ENCODE measurements at places on chromosomes 11 and 22.

DNA sequence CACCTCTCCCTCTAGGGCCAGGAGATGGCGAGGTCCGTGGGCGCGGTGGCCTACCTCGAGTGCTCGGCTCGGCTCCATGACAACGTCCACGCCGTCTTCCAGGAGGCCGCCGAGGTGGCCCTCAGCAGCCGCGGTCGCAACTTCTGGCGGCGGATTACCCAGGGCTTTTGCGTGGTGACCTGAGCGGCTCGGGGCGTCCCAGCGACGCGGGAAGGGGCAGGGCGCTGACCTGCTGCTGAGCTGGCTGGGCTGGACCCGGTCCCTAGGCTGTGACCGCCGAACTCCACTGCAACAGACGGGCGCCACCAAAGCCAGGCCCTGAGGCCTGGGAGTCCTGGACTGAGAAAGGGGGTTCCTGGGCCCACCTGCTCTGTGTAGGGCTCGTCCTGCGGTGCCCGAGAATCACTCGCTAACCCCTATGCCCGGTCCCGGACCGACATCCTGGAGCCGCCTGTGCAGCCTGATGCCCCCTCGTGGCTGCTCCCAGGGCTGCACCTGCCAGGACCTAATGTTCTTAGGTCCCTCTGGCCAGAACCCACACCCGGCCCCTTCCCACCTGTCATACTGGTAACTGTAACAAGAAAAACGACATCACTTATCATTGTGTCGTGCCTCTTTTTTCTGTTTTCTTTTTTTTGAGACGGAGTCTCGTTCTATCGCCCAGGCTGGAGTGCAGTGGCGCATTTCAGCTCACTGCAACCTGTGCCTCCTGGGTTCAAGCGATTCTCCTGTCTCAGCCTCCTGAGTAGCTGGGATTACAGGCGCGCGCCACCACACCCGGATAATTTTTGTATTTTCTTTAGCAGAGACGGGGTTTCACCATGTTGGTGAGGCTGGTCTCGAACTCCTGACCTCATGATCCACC, 15.0 kb downstream of the RHOD start:
- peak; percentile 26 for DNase-seq

DNA sequence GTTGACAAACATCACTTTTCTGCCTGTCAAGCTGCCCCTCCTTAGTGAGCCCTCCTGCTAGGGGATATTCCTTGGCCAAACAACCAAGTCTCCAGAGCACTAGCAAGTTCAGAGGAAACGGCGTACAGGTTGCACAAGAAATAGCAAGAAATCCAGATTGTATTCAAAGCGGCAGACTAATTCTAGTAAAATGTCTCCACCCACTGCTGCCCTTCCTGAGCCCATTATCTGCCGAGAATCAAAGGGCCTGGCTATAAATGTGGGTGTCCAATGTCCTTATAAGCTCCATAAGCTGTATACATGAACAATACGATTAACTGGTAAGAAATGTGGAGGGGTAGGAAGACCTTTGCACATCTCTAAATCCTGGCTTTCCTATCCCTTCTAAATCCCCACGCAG, 44.0 kb upstream of the AKIP1 start:
- DNase-seq: no peak

- DNase-seq: no peak
Observed at GRCh38 chr22:27507935-27508526, 293.5 kb downstream of the MN1 start.

DNA sequence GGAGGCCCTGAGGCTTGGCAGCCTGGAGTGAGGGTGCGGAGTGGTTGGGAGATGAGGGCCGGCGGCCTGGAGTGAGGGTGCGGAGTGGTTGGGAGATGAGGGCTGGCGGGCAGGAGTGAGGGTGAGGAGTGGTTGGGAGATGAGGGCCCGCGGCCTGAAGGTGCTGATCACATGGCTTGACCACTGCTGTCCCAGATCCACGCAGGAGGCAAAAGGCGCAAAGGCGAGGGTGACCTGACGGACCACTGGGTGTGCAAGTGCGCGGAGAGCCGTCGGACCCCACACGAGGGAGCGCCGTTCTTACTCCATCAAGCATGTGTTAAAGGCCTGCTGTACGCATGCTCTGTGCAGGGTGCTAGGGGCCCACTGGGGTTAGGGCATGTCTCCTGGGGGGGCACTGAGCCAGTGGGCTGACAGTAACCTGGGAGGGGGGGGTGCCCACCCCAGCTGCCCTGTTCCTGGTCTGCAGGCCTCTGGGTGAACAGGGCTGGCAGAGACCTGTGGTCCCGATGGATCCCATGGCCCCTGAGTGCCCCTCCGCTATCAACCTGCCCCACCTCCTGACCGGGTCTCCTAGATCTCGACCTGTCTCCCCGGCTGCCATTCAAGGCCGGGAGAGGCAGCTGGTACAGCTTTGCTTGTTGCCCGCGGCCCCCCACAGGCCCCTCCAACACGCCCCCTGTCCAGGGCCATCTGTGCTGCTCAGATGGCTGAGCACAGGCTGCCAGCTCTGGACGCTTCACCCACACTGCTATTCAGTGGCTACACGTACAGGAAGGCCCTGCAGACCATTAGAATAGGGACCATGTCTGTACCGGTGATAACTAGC, 21.1 kb downstream of the MRGPRD start:
- no peak for DNase-seq

DNA sequence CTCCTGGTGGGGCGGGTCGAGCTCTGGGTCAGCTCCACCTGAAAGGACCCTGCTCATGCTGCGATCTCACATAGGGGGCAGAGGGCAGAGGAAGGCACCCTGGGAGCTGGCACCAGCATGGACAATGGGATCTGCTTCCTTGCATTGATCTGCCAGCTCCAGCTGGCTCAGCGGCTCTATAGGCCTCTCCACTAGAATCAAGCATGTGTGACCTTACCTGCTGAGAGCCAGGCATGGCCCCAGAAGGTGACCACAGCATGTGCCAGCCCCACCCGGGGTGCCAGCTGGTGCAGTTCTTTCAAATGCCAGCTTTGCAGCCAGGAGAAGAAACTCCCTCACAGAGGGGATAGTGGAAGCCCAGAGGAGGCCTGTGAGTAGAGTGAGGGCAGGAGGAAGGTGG, 22.0 kb upstream of the KLHL35 start:
- DNase-seq: no peak

DNA sequence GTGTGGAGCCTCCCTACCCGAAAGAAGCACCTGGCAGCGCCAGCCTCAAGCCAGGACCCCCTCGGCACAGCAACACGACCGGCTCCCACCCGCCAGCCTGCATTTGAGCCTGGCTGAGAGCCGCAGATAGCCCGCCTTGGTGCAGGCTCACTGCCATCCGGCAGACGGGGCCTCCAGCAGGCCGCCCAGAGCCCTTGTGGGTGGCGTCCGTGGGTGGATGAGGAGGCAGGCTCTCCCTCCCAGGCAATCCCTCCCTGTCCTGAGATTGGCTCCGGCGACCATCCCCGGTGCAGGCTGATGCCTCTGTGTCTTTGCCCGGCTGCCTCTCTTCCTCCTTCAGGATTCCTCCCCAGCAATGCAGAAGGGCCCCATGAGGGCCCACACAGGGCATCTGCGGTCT, 1527.9 kb downstream of the BRD1 start:
- DNase-seq: no peak

GRCh38 chr22:37654563-37655251, 3.8 kb upstream of the PDXP start:
- DNase-seq: no peak

- DNase-seq: no peak
Observed at GRCh38 chr11:27679136-27680015, 20.9 kb downstream of the BDNF start.

GRCh38 chr11:29780756-29781155, 236.1 kb downstream of the KCNA4 start:
- DNase-seq: peak; percentile 59

DNA sequence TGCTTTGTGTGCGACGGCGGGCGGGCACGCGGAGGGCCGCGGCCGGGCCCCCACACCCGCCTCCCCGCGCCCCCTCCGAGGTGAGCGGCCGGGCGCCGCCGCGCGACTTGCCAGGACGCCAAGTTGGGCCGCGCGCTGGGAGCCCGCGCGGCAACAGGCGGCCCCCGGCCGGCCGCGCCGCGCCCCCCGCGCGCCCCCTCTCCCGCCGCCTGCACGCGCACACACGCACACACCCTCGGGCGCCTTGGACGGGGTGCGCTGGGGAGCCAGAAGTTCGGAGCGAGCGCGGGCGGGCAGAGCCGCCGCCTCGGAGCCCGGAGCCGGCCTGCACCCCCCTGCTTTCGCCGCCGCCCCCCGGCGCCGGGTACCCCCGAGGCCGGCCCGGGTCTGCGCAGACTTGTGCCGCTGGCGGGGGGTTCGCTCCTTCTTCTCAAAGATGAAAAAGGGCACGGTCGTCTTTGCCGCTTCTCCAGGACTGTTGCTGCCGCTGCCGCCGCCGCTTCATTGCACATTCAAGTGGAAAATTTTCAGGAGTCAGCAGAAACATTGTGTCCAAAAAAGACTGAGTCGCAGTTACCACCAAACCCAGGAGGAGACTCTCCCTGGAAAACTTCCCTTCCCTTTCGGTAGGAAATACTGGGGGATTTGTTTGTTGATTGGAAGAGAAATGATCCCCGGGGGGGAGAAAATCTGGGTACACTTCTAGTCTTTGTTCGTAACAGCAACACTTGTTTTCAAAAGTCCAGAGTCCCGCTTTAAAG, 895 bp downstream of the TEAD1 start:
- peak; percentile 48 for DNase-seq

DNA sequence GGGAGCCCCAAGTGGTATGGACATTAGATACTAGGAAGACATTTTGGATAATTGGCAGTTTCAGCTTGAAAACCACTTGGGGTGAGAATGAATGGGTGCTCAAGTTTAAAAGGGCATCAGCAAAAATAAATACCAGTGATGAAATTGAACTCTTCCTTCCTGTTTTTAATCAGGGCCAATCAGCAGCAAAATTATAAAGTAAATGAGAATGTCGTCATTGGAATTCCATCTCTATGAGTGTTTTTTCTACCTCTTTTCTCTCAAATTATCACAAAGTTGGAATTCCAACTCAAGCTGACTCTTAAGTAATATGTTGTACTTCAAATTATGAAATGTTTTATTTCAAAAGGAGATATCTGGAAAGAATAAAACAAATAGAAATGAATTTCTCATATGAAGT, 730.6 kb downstream of the METTL15 start:
- no peak for DNase-seq

- no peak for DNase-seq
Observed at GRCh38 chr11:134632347-134633119, 220.5 kb upstream of the B3GAT1 start.

DNA sequence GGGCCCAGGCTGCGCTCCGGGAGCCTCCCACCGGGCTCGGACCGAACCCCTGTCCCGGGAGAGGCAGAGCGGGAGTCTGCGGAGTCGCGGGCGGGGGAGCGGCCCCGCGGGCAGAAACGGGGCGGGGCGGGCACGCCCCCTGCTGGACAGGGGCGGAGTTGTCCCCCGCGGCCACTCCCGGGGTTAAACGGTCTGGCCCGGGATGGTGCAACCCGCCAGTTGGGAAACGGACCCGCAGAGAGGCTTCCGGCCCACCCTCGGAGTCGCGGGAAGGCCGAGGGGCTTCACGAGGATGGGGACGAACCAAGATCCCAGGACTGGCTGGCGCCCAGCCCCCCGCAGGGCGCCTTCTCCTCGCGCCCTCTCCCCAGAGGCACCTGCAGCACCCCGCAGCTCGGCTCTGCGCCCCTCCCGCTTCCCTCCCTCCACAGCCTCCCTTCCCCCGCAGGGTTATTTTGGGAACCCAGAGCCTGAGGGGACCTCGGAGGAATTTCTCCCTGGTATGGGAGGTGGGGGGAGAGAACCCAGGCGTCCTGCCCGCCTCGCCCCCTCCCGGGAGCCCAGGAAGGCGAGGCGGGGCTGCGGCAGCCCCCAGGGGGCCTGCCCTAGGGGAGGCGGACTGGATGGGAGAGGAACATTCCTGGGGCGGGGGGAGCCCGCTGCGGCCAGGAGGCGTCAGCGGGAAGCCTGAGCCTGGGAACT, 902 bp downstream of the RASGRP2 start:
- peak; percentile 25 for DNase-seq

- DNase-seq: no peak
Observed at GRCh38 chr22:39428597-39429071, 28.2 kb upstream of the MGAT3 start.

DNA sequence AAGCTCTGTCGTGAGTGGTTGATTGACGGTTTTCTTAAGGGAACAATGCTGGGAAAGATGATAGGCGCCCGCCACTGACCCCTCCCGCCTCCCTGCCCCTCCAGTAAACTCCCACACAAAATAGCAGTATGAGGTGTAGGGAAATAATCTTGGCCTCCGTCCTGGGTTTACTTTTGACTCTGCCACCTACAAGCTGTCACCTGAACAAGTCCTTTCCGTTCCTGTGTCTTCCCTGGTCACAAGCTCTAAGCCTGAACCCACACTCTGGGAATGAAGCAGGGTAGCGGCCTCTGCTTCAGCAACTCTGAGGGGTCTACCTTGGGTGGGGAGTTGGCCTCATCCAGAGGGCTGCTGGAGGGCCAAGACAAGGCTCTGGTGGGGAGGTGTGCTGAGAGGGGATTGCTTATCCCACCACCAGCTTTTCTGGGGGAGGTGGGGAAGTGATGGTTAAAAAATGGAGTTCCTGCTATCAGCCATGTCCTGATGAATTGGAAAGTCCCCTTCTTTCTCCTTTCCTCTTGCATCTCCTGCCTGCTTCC, 87.8 kb downstream of the CEP164 start:
- no peak for DNase-seq

DNA sequence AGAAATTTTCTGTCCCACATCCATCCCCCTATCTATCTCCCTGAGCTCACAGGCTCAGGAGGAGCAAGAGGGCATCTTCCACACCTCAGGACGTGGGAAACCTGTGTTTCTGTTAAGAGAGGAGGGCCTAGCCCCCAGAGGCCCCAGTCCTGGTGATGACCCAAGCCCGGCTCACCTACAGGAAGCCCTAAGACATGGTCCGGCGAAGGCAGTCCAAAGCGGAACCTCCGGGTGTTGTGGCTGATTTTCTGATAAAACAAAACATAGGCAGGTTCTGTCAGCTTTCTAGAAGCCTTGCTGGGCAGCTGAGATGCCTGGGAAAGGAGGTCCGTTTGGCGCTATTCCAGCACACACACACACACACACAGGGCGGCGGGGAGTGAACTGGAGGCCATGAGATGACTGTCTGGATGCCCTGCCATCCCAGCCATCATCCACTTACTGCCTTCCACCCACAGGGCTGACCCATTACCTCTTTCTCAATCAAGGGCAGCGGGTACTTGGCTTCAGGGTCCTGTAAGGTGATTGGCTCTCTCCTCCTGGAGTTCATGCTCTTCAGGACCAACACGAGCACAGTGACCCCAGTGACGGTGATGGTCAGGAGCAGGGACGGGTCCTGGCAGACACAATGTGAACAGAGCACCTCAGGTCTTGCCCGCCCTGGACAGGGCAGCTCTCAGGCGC, 882 bp downstream of the CYB5R2 start:
- DNase-seq: no peak

GRCh38 chr11:98771791-98772190, 249.0 kb upstream of the CNTN5 start:
- DNase-seq: no peak

DNA sequence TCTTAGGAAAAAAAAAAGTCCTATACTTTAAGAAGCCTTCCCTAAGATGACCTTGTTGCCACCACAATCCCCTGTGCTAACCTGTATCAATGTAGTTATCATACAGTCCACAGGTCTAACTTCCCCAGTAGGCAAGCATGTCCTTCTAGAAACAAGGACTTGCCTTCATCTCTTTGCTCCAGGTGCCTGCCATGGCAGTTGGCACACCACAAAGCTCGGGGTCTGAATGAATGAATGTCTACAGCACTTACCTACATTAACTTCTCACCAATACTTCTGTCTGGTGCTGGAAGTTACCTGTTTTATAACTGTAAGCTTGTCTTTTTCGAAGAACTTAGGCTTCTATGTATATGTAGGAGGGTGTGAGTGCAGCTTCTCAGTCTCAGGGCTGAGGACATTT, 23.4 kb downstream of the CLPB start:
- DNase-seq: no peak

- no peak for DNase-seq
Observed at GRCh38 chr11:44456544-44457300, 108.7 kb upstream of the CD82 start.

- DNase-seq: no peak
Observed at GRCh38 chr11:14384338-14384737, 25.4 kb upstream of the RRAS2 start.

All from occipital lobe (tissue), 3 donors.